NCI-H187 treated with DMSO at 0.1 percent for 48 hours (cell line): ENCODE measurements at places on chromosomes 3 and 15.

GRCh38 chr3:151445273-151446001 lies 15.4 kb downstream of the IGSF10 start:
- no peak for DNase-seq

DNA sequence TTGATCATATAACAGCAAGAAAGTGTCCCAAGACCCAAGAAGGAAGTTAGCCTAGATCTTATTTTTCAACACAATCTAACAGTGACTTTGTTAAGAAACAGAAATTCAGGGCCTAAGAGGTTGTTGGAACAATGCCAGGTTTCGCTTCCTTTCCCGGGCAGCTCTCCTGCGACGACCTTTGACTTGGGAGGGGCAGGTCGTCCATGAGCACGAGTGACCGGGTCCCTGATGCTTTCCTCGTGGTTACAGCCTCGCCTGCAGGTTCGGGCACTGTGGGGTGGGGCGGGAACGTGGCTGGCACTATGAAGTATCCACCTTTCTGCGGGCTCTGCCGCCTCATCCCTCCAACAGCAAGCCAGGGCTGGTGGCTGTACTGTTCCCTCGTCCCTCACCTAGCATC lies 90.1 kb upstream of the RGMA start:
- no peak for DNase-seq

DNA sequence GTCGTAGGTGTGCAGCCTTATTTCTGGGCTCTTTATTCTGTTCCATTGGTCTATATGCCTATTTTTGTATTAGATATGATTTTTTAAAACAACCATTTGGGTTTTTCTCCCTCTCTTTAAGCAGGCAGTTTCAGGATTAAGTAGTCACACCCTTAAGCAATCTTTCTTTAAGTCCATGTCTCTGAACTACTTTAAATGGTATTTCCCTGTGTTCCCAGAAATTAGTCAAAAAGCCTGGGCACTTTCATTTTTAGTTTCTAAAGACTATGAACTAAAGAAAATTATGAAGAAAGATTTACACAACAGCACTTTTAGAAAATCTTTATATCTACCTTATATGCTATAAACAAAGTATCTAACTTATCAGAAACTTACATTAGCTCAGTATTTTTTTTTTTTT lies 110.3 kb downstream of the FAIM start:
- DNase-seq, result no peak

- DNase-seq, result no peak
Measured at GRCh38 chr3:51819709-51820406, 40.8 kb upstream of the IQCF6 start.

DNA sequence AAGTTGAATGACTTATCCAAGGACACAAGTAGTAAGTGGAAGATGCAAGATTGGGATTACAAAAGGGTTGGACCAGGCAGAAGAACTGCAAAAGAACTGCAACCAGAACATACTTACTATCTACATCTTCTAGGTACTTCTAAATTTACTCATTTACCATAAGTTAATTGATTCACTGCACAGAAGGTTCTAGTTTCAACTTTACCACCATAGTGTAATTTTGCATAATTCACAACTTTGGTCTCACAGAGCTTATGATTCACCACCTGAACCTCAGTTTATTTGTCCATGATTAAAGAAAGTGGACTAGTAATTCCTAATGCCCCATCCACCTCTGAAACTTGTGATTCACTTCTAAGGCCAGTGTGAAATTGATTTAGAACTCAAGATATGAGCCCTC lies 236.8 kb upstream of the UBE2E2 start:
- DNase-seq, result no peak

- DNase-seq, result no peak
Measured at GRCh38 chr15:53384417-53384816, 375.0 kb downstream of the WDR72 start.

GRCh38 chr15:50824514-50824913 lies 59.0 kb upstream of the SPPL2A start:
- DNase-seq, result no peak

DNA sequence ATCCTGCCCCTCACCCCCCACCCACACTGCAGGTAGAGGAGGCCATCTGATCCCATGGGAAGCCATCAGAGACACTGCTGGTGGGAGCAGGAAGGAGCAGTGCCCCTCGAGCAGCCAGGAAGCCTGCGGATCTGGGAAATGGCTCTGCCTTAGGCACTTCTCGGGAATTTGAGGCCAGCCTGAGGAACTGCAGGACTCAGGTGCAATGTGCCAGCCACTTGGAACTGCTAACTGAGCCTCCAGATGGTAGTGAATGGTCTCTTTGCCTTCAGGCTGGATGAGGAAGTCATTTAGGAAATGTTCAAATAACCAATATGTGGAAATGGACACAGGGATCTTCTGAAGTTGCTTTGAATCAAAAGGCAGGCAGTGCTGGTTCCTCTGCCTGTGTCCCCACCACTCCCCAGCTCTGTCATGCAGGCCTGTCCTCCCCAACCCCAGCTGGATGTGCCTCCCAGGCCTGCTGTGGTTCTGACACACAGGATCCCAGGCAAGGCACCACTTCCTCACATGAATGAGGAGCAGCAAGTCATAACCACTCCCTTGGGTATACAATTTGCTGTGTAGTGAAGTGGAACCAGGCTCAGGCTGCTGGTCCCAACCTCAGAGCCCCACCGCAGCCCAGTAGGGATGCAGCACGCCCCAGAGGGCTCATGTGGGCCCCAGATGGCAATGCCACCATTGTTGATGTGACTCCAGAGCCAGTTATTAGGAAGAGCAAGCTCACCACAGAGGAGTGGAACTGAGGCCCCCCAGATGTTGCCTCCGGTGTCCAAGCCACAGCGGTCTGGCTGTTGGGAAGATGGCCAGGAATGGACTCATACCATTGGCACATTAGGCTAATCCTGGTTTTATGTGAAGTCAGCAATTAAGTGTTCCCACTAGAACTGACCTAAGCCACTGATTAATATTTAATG lies 46.5 kb upstream of the LIMD1 start:
- no peak for DNase-seq

DNA sequence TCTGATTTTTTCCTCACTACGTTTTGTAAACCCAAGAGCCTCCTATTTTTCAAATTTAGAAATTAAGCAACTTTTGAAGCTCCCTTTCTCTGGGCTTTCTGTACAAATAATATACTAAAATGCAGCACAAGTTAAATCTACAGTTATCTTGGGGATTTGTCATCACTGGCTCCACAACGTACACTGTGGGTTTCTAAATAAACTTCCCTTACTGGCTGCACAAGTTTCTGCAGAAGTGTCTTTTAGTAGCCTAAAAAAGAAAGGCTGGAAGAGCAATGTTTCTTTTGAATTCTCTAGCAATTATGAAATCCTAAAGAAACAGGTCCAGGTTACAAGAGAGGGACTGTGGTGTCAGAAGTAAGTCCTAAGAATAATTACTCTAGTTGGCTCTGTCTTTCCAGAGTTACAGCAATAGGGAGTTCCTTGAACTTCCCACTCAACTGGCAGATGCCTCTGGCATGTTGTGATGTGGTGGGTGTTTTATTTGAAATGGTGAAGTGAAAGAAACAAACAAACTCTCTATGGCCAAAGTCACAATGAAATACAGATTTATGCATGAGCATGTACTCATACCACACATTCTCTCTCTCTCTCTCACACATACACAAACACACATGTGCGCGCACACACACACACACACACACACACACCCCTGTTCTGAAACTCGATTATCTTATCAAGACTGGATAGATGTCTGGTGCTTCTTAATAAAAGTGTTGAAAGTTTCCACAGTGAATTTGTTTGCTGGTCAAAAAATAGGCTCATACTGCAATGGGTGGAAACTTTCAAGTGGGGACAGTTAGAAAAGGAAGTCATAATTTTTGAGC lies 198.2 kb downstream of the SSR3 start:
- DNase-seq, result no peak

- no peak for DNase-seq
Measured at GRCh38 chr3:29144807-29145206, 136.1 kb upstream of the RBMS3 start.

DNA sequence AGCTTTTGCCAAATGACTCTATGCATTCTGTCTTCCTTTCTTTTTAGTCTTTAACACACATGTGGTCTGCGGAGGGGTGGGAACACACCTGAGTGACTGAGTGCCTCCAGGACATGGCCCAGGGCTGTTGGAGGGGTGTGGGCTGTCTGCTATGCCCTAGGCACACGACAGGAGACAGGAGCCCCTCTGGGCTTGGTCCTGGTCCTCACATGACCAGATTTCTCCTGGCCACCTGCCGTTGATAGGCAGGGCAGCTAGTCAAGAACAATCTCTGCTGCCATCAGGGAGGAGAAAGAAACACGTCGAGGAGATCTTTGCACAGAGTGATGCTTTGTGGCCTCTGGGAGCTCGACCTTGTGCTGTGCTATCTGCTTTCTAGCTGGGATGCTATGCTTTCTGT lies 176.6 kb downstream of the KLF13 start:
- DNase-seq, result no peak

DNA sequence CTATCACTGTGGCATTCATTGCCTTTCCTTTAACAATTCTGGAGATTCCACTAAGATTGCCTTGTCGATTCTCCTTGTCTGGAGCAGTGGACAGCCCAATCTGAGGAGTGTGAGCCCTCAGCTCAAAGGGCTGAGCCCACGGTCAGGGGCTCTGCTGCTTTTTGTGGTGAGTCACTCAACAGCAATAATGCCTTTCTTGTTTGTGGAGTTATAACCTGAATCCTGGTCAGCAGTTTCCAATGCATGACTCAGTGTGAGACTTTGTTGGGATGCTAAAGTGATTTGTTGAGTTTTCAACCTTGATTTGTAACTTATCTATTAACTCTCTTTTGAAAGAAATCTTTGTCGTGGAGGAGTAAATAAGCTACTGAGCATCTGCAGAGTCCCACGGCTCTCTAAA lies 183.5 kb downstream of the TJP1 start:
- no peak for DNase-seq

DNA sequence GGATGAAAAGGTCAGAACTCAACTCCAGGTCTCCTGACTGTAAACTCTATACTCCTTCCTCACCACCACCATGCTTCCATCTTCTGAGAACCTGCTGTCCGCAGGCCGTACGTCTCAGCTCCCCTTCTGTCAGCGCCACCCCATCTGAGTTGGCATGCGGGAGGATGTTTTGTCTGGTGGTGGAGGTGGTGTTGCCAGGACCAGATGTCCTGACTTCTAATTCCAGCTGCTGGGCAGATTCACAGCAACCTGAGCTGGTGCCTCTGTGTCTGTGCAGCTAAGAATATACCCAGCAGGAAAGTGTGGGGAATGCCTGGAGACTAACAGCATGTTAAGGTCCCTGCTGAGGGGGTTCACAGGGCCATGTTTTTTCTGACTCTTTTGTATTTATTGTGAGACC lies 23.2 kb downstream of the PLA1A start:
- DNase-seq, result no peak
